ENCODE measurements at places on chromosomes 6 and 20. TPM values are rescaled to one million over a fixed set of nuclear protein-coding genes. Genes with fewer than 3 reads are reported as not detected.

GRCh38 chr6:11432091-11432490 lies 105.5 kb upstream of the TMEM170B start:
- DNase-seq = no peak

- no peak for DNase-seq
Observed at GRCh38 chr6:142784344-142784743, 160.6 kb downstream of the HIVEP2 start.

GRCh38 chr20:57450419-57450818 lies 59.2 kb downstream of the RBM38 start:
- no peak for DNase-seq

DNA sequence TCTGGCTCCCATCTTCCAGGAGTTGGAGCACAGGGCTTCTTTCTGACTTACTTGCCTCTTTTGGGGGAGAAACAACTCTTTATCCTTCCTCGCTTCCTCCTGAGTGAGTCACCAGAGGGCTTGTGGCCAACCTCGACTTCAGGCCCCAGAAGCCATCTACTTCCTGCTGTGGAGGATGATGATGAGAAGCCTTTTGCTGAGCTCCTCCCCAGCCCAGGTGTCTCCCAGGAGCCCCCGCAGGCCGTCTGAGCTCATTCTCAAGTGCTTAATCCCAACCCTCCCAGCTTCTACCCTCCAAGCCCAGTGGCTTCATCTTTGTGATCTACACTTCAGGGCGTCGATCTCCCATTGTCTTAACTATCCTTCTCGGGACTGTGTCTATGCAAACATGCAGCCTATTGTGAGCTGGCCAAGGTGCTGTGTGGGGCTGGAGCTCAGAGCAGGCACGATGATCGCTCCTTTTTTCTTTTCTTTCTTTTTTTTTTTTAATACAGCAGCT lies 27.9 kb downstream of the SDCBP2 start:
- DNase-seq = peak; percentile 55

SFTA2 gene
- total RNA-seq = not detected

- DNase-seq = no peak
Observed at GRCh38 chr6:45942953-45943352, 72.7 kb downstream of the CLIC5 start.

GJA10 gene
- not detected for total RNA-seq

- DNase-seq = no peak
Observed at GRCh38 chr20:45817376-45818194, 5.1 kb downstream of the UBE2C start.

PHACTR1 gene
- total RNA-seq = 1.6 TPM

DNA sequence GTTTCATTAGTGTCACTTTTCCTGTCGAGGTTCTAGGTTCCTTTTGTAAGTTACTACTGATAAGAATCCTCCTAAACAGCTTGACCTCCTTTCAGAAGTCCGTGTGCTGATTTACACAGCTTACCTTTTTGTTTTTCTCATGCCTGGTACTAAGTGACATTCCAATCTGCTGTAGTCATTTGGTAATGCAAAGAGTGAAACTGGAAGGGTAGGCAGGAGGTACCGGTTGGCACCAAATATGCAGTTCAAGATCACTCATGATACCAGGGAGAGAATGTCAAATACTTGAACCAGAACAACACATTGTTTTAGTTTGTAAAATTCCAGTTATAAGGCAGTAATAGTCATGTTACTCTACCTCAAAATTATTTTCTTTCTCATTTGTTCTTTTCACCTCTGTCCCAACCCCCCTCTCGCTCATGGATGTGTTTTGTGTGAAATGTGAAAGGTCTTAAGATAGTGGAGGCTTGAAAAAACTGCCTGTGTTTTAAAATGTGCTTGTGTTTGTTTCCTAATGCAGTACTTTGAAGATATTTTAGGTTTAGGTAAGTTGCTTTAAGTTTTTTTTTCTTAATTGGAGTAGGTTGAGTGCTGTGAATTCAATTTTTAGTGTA lies 23.2 kb downstream of the AFDN start:
- no peak for DNase-seq

- DNase-seq = no peak
Observed at GRCh38 chr6:63730311-63730710, 94.7 kb downstream of the PHF3 start.
